ENCODE measurements at places on chromosomes 11 and 22.

DNA sequence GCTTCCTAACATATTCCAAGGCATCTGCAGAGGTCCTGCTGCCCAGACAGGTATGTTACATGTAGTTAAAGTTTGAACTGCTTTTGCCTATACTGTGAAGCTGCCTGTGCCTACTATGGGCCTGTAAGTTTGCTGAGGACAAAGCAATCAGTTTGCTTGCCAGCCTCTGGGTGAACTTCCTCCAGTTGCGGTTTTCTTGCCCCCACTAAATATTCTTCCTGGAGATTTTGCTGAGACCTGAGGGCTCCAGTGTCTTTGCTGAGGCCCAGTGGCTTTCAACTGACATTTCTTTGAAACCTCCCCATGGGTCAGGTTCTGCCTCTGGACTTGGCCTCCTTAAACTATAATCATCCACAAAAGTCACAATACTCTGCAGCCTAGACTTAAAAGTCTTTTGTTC lies 29.6 kb upstream of the MMP20 start:
- DNase-seq: no peak

DNA sequence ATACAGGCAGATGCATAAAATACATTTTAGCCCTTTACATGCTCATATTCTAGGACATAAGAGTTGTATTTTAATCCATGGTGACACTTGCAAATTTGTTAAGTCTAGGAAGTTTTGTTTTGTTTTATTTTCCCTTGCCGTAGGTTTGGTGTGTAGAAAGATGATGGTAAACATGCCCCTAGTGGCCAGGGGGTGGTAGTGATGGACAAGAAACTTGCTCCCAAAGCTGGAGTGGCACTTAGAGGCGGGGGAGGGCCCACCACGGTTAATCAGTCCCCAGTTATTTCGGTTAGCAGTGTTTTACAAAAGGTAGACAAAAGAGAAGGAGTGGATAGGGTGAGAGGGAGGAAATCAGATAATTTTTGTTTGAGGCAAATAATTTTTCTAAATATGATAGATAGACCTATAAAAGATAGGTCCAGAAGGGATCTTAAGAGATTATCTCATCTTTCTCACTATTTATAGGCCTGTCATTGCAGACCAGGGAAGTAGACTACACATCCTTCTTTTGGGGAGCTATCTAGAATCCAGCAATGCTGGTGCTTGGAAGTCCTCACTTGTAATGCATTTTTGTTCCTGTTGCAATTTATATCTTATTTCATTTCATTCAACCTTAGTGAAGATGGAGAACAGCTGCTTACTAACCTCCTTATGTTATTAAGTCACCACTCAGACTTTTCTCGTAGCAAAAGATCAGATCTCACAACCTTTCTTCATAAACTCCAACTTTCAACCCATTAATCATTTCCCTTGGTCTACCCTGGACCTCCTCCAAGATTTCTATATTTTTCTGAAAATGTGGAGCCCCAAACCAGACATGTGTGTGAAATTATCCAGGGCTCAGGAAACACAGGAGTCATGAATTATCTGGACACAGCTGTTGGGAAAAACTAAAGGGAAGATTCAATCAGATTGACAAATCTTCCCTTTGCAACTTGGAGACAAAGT lies 5.9 kb upstream of the BDNF start:
- peak; percentile 20 for DNase-seq

DNA sequence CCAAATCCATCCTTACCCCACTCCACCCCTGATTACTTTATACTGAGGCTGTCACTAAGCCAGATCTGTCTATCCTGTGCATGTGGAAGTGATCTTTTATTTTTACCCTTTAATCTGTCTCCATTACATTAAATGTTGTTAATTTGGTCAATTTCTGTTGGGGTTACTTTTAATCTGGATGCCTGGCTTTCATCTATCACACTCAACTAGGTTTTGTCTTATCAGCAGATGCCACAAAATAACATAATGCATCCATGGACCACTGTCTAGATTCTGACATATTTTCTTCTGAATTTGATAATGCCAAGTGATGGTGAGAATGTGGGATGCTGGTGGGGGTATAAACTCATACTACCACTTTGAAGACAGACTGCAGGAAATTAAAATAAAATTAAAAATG lies 108.4 kb downstream of the FDX1 start:
- DNase-seq: no peak

- no peak for DNase-seq
Measured at GRCh38 chr22:42317008-42317407, 46.6 kb upstream of the TCF20 start.

DNA sequence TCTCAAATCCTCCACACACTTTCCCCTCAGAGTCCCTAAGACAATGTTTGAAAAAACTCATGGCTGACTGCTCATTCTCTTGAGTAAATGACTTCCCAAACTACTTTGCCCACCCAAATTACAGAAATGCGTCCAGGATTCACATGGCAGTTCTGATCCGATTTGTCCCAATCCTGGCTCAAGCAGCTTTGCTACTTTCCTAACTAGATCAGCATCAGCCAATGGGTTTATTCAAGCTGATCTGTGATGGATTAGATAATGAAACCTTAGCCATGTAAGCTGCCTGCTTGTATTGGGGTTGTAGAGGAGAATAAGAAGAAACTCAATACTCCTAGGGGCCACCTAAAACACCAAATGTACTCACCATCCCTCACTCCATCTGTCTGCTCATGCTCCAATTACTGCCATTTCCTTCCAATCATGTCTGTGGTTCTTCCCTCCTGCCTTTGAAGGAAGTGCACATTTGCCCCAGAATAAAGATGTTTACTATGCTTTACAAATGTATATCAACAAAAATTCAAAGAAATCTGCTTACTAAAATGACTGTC lies 6.9 kb downstream of the RBFOX2 start:
- DNase-seq: no peak

GRCh38 chr11:64119700-64120099 lies 46.2 kb downstream of the MACROD1 start:
- no peak for DNase-seq

GRCh38 chr11:95337175-95337957 lies 106.4 kb upstream of the SESN3 start:
- DNase-seq: no peak

DNA sequence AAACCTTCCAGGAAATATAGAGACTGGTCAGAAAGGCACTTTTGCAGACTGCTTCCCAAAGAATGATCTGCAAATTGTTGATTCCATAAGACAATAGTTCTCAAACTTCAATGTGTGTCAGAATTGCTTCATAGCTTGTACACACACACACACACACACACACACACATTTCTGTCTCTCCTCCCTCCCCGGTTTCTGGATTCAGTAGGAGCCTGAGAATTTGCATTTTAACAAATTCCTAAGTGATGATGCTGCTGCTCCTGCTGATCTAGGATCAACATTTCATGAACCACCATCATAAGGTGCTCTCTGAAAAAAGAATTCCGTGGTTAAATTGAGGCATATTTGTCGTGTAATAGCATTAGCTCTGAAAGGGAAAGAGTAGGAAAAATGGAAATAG lies 35.3 kb upstream of the FZD4 start:
- peak; percentile 54 for DNase-seq

All from HepG2 (cell line).